Activated naive CD8-positive, alpha-beta T cell treated with anti-CD3 and anti-CD28 coated beads, Interleukin-2, amount 50 U/mL, for 24 hours (primary cell): ENCODE measurements at places on chromosomes 2 and 18.

- no peak for DNase-seq
Measured at GRCh38 chr2:63587814-63588384, 378 bp downstream of the WDPCP start.

GRCh38 chr18:8176109-8176508, 433.1 kb upstream of the RAB12 start:
- DNase-seq, result no peak

DNA sequence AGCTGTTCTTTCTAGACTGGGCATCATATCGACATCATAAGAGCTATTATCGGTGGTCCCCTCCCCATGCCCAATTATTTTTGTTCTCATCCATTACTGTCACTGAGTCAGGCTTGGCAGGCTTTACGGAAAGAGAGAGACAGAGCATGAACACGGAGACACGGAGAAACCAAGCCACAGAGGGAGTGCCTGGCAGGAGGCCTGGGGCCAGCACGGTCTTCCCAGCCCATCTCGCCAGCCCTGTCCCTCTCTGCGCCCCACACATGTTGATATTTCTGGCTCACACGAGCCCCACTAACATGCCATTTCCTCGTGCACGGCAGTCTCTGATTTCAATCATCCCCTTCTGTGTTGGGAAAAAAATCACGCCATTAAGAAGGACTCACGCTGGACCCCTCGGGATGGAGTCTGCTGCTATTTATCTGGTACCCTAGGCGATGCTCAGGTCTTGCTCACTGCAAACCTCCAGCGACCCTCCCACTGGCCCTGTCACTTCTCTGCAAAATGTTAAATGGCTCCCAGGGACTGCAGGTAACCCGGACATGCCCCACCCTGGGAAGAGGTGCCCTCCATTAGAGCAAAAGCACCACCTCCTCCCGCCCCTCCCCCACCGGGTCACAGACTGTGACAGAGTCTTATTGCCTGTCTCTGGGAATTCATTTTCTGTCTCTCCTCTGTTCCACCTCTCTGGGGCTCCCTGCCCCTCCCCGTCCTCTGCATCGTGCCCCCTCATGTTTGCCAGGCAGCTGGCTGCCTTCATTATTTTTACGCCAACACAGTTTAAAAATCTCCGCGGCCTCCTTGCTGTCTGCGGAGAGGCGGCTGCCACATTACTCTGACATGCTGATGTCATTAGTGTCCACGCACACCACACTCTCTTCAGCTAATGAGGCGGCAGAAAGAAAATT, 40.1 kb upstream of the GBX2 start:
- DNase-seq, result no peak

GRCh38 chr2:135676031-135676430, 65.6 kb upstream of the UBXN4 start:
- DNase-seq, result no peak

GRCh38 chr2:233556881-233557736, 9.5 kb downstream of the USP40 start:
- no peak for DNase-seq

GRCh38 chr18:31064130-31064529, 21.6 kb upstream of the DSC3 start:
- DNase-seq, result no peak

- DNase-seq, result no peak
Measured at GRCh38 chr2:111903930-111904439, 5.6 kb downstream of the MERTK start.

GRCh38 chr2:210399440-210400041, 77.0 kb downstream of the LANCL1 start:
- no peak for DNase-seq

DNA sequence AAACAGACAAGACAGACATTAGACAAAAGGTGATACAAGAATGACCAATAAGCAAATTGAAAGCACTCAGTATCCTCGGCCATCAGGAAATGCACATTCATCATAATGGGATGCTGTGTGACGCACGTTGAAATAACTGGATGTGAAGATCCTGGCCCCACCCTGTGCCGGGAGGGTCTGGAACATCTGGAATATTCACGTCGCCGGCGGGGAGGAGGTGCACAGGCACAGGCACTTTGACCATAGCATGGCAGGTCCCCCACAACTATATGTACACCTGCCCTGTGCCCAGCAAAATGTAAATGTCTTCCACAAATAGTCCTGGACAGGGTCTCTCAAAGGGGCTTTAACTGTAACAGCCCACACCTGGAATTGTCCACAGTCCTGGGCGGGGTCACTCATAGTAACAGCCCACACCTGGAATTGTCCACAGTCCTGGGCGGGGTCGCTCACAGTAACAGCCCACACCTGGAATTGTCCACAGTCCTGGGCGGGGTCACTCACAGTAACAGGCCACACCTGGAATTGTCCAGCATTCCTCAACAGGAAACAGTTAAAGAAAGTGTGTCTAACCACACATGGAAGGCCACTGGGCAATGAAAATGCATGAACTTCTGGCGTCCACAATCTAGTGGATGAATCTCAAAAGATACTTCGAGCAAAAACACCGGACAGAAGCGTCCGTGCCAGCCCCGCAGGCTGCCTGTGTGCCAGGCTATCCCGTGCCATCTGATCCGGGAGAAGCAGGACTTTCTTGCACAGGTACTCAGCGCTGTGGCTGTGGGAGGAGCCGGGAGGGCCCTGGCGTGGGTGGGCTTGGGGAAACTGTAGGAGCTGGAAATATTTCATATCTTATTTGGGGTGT, 113.4 kb downstream of the RTP5 start:
- no peak for DNase-seq

DNA sequence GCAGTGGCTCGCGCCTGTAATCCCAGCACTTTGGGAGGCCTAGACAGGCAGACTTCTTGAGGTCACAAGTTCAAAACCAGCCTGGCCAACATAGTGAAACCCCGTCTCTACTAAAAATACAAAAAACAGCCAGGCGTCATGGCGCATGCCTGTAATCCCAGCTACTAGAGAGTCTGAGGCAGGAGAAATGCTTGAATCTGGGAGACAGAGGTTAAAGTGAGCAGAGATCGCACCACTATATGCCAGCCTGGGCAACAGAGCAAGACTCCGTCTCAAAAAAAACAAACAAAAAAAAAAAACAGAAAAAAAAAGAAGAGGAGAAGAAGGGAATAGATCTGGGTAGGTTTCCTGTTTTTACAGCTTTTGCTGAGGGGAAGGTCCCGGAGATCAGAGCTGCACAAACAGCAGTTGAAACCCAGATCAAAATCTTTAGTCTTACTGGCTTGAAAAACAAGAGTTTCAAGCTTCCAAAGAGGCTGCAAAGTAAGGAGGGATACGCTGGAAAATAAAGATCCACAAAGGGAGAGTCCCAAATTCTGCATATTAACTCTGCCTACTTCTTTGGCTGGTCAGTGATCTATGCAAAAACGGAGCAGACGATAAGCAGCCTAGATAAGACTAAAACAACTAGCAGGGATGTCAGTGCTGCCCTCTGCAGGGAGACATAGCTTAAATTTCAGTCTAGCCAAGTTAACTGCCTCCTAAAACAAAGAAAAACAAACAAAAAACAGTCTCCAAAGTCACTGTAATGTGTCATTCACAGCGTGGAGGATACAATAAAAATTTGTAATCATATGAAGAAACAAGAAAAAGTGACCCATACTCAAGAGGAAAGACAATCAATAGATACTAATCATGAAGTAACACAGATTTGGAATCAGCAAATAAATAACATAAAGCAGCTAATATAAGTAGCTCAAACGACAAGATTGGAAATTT, 74.1 kb downstream of the TLK1 start:
- peak; percentile 50 for DNase-seq

- no peak for DNase-seq
Measured at GRCh38 chr2:10820978-10821695, 8.6 kb upstream of the PDIA6 start.

GRCh38 chr2:158239271-158239670, 137.6 kb downstream of the UPP2 start:
- DNase-seq, result no peak
